ENCODE measurements at places on chromosomes 12 and 14. TPM values are rescaled to one million over a fixed set of nuclear protein-coding genes. Genes with fewer than 3 reads are reported as not detected.

- DNase-seq: no peak
Observed at GRCh38 chr12:96472384-96472783, 17.0 kb upstream of the CFAP54 start.

Gene KNTC1
- polyA plus RNA-seq: 58.3 TPM

Gene RGS6
- 0.62 TPM for polyA plus RNA-seq

DNA sequence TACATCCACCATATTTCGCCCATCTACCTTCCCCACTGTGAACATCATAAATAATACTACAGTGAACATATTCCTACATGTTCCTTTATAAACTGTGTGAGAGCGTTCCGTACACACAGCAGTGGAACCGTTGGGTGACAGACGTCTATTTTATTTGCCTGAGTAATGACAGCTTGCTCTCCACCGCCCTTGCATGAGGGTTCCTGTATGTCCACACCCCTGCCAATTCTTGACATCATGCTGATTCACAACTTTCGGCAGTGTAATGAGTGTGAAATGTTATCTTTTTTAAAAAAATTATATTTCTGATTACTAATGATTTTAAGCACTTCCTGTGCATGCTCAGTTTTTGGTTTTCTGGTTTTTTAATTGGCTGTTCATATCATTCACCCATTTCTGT, 4.3 kb upstream of the RAD52 start:
- no peak for DNase-seq

Gene TPI1
- polyA plus RNA-seq: 560 TPM

Data from renal pelvis (tissue), 12 donors.